ENCODE measurements at places on chromosomes 4 and X.

- no peak for DNase-seq
Observed at GRCh38 chr4:112898357-112899141, 150.9 kb upstream of the ANK2 start.

GRCh38 chr4:92776080-92776479, 472.3 kb downstream of the GRID2 start:
- no peak for DNase-seq

- DNase-seq = no peak
Observed at GRCh38 chrX:41335958-41336331, 2.0 kb downstream of the DDX3X start.

GRCh38 chrX:9948406-9948805, 18.8 kb upstream of the CLDN34 start:
- no peak for DNase-seq

GRCh38 chr4:105657117-105657765, 51.2 kb downstream of the INTS12 start:
- no peak for DNase-seq

DNA sequence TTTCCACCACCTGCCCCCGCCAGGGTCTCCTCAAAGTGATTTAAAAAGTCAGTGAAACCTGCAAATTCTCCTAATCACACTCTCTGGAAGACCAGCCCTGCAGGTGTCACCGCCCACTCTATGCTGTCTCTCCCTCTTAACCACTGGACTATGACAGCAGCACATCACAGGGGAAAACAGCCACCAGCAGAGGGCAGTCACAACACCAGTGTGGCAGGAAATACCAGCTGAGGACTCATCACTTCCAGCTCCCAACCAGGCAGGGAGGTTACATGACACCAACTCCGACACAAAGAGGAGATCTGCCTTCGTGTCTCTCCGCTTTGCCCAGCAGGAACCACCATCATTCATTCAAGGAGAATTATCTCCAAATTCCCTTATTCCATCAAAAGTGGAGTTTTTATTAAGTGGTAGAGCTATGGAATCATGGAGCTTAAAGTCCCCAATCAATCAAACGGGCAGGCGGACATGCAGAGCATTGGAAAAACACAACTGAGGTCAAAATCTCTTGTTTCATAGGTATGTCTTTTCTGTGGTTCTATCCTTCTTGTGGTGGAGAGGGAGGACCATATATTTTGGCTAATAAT, 91.3 kb downstream of the NSUN7 start:
- DNase-seq = peak; percentile 51

All from CD4-positive, alpha-beta T cell treated with Interleukin-12 subunit alpha and Interleukin-12 subunit beta, for 1 hour (primary cell).